ENCODE measurements at places on chromosomes 1 and 21. TPM values are rescaled to one million over a fixed set of nuclear protein-coding genes. Genes with fewer than 3 reads are reported as not detected.

Gene TMPRSS2
- 9.1 TPM for total RNA-seq

Gene FCRL4
- total RNA-seq, result not detected

Gene TINAGL1
- 215 TPM for total RNA-seq

Gene BSND
- not detected for total RNA-seq

Gene RIPPLY3
- 5.1 TPM for total RNA-seq

- DNase-seq, result no peak
Measured at GRCh38 chr1:3564921-3565831, 46.1 kb downstream of the MEGF6 start.

DNA sequence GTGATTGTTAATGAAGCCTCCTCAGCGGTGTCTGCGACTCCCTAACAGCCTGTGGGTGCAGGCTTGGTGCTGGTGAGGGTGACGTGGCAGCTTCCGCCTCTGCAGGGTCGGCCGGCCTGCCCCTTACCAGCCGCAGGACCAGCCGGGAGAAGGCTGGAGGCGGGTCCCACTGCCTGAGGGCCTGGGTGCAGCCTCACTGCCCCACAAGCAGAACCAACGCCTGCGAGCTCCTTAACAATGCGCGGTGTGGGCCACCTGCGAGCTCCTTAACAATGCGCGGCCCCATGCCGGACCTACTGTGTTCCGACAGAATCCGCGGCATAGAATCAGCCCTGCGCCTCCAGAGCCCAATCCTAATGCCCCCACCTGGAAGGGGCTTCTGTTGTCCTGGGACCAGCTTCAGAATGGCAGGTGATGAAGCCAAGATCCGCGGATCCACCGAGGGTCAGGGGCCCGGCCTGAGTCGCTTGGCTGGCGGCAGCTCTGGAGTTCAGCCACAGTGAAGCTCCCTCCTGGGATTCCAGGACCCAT lies 54.4 kb upstream of the AJAP1 start:
- no peak for DNase-seq

GRCh38 chr1:116690849-116691406 lies 23.4 kb upstream of the IGSF3 start:
- no peak for DNase-seq

GRCh38 chr1:160399544-160400222 lies 681 bp upstream of the VANGL2 start:
- DNase-seq, result no peak

Measured in epithelial cell of proximal tubule (primary cell).